ENCODE measurements at places on chromosomes 7 and 10.

- DNase-seq: no peak
Measured at GRCh38 chr7:151755131-151755801, 121.6 kb downstream of the PRKAG2 start.

DNA sequence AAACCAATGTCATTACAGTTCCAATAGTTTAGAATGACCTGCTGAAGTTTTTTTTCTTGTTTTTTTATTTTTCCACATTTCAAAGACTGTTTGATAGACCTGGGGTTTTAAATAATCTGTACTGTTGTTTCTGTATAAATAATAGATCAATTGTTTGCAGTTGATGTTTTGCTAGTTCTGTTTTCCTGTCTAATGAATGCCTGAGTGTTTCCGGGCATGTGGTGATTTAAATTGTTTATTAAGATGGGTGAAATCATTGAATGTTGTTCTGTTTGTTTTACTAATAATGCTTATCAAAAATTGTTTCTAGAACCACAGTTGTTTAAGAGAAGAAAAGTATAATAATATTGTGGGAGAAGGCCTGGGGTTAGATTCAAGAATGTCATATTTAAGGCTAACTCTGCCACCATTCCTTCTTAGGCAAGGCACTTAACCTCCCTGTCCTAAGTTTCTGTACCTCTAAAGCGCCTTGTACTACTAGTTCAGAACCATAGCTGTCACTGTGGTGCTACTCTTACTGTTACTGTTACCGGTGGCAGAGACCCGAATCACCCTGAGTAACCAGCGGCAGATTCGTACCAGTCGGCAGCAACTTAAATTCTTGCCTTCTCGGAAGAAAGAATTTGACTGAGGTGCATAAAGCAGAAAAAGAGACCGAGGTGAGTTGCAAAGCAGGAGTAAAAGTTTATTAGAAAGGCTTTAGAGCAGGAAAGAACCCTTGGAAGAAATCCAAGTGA, 1014.1 kb downstream of the REEP3 start:
- no peak for DNase-seq

DNA sequence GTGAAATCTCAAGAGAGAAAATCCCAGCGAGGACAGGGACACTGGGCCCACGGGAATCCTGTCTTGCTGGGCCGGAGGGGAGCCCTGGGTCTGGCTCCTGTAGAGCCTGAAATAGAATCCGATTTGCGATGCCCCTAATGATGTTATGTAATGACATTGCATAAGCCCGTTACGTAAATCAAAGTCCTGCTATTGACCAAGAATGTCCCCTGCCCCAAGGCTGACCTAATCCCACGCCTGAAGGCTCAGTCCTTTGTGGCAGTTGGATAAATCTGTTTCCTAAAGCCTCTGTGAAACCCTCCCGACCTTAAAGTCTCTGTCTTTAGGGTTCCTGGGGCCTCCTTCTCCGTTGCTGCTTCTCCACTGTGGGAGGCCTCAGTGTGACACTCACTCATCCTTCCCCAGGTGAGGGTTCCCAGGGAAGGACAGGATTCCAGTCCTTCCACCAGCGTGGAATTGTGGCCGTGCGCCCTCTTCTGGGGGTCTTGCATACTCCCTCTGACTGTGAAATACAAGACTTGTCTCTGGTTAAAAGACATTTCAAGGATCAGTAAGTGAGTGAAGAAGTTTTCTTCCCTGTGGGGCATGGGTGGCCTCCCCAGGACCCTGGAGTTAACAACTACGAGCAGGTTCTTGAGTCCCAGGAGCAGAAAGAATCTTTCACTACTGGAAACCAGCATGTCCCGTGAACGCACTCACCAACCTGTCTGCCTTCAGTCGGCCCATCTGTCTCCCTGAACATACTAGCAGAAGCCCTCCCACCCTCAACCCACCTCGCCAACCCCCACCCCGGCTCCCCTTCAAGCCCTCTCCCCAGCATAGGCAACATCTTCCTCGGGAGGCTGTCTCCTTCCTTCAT, 19.8 kb downstream of the ZNF467 start:
- no peak for DNase-seq

- no peak for DNase-seq
Measured at GRCh38 chr10:31157123-31158010, 125.7 kb upstream of the ZNF438 start.

DNA sequence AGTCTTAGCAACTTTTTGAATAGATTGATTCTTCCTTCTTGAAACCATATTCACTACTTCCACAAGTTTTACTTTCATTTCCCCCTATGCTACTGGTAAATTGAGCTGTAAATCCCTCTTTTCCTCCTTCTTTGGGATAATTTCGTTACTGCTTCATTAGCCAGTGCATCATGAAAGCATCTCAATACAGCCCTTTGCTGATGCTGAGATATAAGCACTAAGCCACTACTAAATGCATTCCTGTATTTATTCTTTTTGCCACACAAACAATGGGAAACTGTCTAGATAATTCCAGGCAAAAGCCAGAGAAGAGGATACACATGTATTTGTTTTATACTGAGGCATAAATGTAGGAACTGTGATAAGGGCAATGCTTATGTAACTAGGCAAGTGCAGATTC, 313.9 kb downstream of the NXPH1 start:
- no peak for DNase-seq

- no peak for DNase-seq
Measured at GRCh38 chr7:48225101-48225500, 53.8 kb downstream of the ABCA13 start.

- DNase-seq: no peak
Measured at GRCh38 chr10:13026873-13027272, 25.4 kb upstream of the CCDC3 start.

DNA sequence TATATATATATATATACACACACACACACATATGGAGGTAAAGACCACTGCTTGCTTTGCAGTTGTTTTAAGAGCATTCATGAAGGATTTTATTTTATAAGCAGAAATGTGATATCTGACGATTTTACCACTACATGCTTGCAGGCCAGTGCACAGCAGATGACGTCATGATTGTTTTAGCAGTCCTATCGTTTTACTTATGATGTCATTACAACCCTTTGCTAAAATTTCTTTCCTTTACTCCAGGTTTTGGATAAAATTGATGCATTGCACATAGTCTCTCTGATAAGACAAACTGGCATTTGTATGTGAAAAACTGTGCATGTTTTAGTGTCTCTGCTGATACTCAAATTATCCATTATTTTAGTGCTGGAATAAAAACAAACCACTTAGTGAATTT, 9.2 kb downstream of the EGFR start:
- no peak for DNase-seq

- no peak for DNase-seq
Measured at GRCh38 chr7:28381466-28381865, 30.9 kb upstream of the CREB5 start.

GRCh38 chr10:95562341-95562965, 1.3 kb upstream of the SORBS1 start:
- DNase-seq: no peak

- DNase-seq: no peak
Measured at GRCh38 chr10:111080224-111080623, 3.4 kb downstream of the ADRA2A start.

DNA sequence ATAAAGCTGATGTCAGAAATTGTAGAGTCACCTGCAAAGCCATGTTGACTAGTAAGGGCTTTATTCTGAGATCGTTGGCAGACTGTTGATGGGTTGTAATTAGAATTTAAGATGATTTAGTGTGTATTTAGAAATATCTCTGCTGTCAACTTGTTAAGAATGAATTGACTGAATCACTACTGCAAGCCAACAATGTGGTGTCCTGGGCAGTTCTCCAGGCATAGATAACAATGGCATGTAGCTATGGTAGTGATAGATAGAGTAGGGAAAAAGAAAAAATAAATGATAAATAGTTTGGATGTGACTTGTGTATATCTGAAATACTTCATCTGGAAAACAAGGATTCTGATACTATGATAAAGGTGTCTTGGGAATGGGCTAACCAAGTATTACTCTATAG, 640.2 kb downstream of the ARL4A start:
- no peak for DNase-seq

All from CD4-positive, alpha-beta T cell treated with Interleukin-1 beta for 1 hour (primary cell).